Activated CD4-positive, alpha-beta T cell treated with anti-CD3 and anti-CD28 coated beads, Interleukin-2, amount 50 U/mL, for 16 hours (primary cell): ENCODE measurements at places on chromosomes 7 and 10.

- no peak for DNase-seq
Measured at GRCh38 chr7:21758286-21758685, 187.4 kb downstream of the CDCA7L start.

GRCh38 chr10:36765782-36766414 lies 359.5 kb upstream of the ANKRD30A start:
- DNase-seq = no peak

DNA sequence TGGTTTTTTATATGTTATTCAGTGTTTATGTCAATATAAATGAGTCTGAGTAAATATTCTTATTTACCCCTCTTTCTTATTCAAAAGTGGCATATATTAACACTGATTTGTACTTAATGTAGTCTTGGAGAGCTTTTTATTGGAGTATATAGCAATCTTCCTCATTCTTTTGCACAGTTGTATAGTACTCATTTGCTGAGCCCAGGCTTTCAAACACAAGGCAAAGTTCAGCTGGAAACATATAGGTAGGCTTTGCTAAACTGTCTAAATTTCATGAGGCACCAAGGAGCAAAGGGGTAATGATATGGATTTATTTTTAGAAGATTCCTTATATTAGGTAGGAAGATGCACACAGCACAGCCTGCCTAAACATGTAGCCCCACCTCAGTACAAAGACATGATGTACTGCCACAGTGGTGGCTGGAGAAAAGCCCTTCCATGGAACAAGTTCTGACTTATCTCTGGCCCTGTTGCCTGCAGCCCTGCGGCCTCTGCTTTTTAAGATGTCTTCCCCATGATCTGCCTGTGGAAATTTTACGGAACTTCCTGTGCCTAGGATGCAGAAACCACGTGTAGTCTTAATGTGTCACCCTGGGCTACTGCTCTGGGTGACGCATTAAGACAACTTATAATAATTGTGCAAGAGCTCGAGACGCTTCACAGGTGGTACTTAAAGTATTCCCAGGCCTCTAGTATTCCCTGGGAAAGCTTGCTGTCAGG lies 9.6 kb upstream of the PDCD4 start:
- no peak for DNase-seq

DNA sequence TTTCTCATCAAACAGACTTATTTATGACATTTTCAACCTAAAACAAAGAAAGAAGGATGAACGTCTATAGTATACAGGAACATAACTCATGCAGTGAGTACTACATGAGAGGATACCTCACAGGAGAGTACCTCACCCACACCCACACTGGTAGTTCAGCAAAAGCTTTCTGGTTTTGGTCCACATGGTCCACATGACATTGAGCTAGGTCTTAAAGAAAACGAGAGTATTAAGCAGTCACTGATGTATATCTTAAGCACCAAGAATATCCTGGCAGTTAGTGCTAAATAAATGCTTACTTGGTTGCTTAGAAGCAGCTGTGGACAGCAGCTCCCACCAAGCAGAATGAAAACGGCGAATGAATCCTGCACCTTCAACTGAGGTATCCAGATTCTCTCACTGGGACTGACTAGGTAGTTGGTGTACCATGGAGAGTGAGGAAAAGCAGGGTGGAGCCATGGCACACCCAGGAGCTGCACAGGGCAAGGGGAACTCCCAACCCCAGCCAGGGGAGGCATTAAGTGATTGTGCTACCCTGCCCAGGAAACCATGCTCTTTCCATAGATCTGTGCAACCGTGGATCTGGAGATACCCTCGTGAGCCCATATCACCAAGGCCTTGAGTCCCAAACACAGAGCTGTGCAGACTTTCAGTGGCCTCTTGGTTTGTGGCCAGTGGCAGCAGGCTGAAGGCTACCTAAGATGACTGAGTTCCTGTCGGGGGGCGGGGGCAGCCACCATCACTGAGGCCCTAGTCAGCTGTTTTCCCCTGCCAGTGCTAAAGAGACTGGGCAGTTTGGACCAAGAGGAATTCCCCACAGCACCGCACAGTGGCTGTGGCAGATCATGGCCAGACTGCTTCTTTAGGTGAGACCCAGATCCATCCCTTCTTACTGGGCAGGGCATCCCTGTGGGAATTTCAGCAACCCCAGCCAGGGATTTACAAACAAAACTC lies 143.4 kb downstream of the SGMS1 start:
- DNase-seq = no peak

DNA sequence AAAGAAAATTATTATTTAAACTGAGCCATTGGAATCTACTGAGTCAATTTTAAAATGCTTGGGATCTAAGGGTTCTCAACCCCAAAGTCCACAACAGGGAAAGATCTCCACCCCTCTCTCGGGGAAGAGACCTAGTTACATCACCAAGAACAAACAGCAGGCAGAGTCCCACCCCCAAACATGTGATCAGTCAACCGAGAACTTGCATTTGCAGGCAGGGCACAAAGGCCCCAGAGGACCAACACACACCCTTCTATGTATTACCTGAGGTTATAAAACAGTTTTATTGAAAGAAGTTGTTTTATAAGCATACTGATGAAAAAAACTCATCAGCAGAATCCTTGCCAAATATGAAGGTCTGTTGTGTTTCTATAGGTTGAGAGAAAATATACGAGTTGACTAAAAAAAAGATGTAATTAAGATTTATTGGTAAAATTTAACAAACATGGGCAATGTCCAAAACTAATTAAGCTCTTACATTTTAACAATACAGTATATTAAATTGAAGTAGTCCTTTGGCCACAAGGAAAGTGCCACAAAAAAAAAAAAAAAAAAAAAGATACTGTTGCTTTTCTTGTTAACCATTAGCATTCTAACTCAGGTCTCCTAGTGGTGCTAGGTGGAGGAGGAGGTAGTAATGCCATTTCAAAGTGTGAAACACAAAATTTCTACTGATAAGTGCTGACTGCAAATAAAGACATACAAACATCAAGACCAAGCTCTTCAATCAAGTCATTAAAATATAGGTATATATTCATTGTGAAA lies 975 bp upstream of the USP54 start:
- DNase-seq = peak; percentile 20

GRCh38 chr7:147570390-147570789 lies 1020.2 kb upstream of the C7orf33 start:
- DNase-seq = no peak
